ENCODE measurements at places on chromosomes 6 and 20.

- peak; percentile 43 for DNase-seq
These were observed 28.9 kb downstream of the CDH26 start for GRCh38 chr20:59987135-59987534.

DNA sequence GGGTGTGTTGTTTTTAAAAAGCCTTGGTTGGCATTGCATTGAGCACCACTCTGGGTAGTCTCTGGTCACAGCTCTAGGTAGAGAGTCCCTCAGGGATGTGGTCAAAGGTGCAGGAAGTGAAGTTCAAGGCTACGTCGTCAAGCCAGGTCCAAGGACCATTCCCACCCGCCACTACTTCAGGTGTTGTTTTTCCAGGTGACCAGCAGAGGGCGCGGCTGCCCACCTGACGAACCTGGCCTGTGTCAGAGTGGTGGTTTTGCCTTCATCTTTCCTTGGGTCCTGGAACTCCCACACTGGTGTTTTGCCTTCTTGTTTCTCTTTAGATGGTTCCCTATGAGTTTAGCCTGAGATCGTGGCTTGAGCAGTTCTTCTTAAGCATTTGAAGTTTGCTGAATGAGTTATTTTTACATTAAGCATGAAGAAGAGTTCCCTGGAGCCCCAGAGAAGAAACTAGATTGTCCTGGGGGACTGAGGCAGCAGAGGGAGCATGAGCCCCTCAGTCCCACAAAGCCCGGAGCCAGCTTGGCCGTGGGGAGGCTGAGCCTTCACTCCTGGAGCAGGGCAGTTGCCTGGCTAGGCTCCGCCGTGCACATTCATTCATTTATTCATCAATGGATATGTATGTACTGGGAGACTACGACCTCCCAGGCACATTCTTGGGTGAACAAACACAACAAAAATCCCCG, 5.6 kb upstream of the PHACTR3 start:
- DNase-seq: peak; percentile 20

DNA sequence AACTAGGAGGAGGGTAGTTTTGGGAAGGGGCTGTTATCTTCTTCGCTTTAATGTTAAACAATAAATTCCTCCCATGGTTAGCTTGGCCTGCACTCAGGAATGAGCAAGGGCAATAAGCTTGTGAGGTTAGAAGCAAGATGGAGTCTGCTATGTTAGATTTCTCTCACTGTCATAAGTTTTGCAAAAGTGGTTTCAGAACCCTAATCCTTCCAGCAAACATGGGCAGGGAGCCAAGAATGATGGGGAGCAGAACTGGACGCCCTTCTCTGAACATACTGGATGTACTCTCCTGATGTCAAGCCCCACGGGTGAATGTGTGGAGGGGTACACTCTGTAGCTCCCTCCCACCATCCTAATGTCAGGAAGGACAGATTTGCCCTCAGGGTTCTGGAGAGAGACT, 22.3 kb downstream of the C6orf163 start:
- no peak for DNase-seq

- DNase-seq: no peak
These were observed 28.1 kb downstream of the NCOA6 start for GRCh38 chr20:34797012-34797995.

DNA sequence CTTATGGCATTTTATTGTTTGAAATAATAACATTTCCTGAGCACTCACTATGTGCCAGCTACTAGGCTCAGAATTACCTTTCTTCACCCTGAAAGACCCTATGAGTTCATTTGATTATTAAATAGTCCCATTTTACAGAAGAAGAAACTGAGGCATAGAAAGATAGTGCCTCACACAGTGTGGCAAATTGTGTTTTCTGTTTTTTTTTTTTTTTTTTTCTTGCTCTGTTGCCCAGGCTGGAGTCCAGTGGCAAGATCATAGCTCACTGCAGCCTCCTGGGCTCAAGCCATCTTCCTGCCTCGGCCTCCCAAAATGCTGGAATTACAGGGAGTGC, 59.7 kb upstream of the PTPN1 start:
- no peak for DNase-seq

DNA sequence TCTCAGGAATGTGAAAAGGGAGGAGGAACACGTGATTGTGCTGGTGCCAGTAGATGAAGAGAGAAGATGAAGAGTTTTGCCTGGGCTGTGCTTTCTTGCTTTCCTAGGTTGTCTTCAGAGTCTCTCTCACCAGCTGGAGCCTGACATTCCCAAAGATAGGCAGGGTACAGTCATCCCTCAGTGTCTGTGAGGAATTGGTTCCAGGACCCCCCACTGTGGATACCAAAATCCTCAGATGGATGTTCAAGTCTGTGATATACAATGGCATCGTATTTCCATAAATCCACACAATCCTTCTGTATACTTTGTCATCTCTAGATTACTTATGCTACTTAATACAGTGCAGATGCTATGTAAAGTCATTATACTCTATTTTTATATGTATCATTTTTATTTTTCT, 113.5 kb downstream of the SAMD5 start:
- no peak for DNase-seq

DNA sequence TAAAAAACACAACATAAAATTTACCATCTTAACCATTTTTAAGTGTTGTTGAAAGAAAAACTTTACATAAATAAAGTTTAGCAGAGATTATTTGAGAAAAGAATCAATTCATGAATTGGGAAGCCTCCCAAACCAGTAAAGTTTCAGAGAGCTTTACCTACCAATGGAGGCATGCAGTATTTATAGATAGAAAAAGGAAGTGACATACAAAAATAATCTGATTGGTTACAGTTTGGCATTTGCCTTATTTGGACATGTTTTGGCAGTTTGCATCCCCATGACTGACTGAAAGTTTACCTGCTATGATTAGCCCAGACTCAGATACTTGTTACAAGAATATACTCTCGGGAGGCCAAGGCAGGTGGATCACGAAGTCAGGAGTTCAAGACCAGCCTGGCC, 3.7 kb upstream of the CMTR1 start:
- no peak for DNase-seq

- DNase-seq: no peak
These were observed 4.0 kb upstream of the CCN2 start for GRCh38 chr6:131955192-131955591.

GRCh38 chr20:2135013-2135412, 33.4 kb downstream of the STK35 start:
- no peak for DNase-seq
